ENCODE measurements at places on chromosomes 4 and X.

GRCh38 chrX:42752730-42753129, 25.2 kb downstream of the PPP1R2C start:
- DNase-seq: no peak

DNA sequence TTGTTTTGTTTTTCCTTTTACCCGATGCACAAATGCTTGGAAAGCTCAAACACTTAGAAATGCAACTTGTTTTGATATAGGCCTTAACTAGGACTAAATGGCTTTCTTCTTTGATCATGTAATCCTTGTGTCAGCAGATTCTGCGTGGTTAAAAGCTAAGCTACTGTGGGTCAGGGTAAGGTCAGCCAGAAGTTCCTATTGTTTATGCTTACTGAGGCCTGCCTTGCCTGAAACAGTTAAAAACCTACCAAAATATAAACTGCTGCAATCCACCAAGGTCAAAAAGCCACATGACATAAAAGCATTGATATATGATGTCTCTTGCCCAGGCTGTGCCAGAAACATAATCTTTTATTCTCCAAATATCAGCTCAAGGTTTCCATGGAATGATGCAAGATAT, 223.4 kb downstream of the FAM47B start:
- no peak for DNase-seq

GRCh38 chr4:145289403-145290076, 109.2 kb upstream of the OTUD4 start:
- DNase-seq: no peak

GRCh38 chr4:113094802-113095201, 45.3 kb downstream of the ANK2 start:
- no peak for DNase-seq
